ENCODE measurements at places on chromosomes 3 and 15.

GRCh38 chr15:27861171-27861570 is 237.9 kb downstream of the OCA2 start:
- DNase-seq = no peak

GRCh38 chr15:74913041-74913440 is 6.4 kb upstream of the FAM219B start:
- peak; percentile 41 for DNase-seq

- no peak for DNase-seq
Measured at GRCh38 chr3:43048470-43048869, 57.4 kb downstream of the POMGNT2 start.

- no peak for DNase-seq
Measured at GRCh38 chr3:104149154-104149553, 1217.6 kb upstream of the ALCAM start.

GRCh38 chr3:134600206-134600605 is 50.6 kb downstream of the KY start:
- peak; percentile 24 for DNase-seq

DNA sequence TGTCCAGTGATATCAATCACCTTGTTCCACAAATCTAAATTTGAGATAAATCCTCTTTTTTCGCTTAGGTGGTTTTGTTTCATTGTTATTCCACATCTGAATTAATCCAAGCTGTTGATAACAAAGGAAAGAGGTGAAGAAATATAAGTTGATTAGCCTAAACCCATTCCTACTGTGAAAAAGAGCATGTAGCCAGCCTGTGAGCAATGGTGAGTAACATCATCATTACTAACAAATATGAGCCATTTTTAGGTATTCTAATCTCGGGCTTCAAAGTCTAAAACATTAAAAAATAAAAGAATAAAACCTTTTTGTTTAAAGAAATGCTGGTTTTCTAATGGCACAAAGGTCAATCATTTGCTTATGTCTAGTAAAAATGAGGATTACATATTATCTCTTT is 52.1 kb upstream of the P3H2 start:
- DNase-seq = peak; percentile 72
